ENCODE measurements at places on chromosomes 11 and 22. TPM values are rescaled to one million over a fixed set of nuclear protein-coding genes. Genes with fewer than 3 reads are reported as not detected.

Gene PANX3
- total RNA-seq: not detected

Gene ART1
- not detected for total RNA-seq

Gene SLN
- not detected for total RNA-seq

Gene ARHGAP32
- 1.8 TPM for total RNA-seq

Gene NRGN
- 0.81 TPM for total RNA-seq

Gene FAM83F
- not detected for total RNA-seq

All from bladder microvascular endothelial cell (primary cell).